Activated CD8-positive, alpha-beta memory T cell treated with anti-CD3 and anti-CD28 coated beads, Interleukin-2, amount 50 U/mL, for 4 hours (primary cell): ENCODE measurements at places on chromosomes 13 and 19.

- DNase-seq = no peak
Measured at GRCh38 chr19:53664760-53665159, 33.0 kb downstream of the DPRX start.

DNA sequence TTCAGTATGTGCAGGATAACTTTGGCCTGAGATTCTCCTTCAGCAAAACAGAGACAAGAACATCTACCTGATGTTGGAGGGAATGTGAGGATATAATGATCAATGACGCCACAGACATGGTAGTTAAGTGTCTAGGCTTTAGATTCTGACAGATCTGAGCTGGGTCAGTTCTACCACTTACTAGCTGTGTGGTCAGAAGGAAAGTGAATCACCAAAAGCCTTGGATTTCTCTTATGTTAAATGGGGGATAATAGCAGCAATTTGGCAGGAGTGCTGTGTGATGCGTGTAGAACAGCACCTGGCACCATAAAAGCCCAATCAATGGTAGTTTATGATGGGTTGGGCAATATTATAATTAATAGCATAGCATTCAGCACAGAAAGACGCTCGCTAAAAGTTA is 41.7 kb downstream of the RXFP2 start:
- no peak for DNase-seq

DNA sequence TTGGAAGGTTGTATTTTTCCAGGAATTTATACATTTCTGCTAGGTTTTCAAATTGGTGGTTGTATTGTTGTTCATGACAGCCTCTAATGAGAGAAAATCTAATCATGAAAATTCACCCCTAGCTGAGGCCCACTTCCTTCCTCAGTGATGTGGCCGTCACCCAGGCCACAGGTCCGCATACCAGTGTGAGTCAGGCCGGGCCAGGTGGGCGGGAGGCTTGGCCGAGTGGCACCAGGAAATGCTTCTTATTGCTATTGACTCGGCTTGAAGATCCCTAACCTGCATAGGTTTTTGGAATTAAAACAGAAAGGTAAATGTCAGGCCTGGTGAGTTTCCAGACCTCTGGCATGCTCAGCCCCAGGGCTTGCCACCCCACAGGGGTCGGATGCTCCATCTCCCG is 88.7 kb downstream of the SCGB2B2 start:
- no peak for DNase-seq

- no peak for DNase-seq
Measured at GRCh38 chr19:17967257-17968051, 547 bp downstream of the KCNN1 start.

DNA sequence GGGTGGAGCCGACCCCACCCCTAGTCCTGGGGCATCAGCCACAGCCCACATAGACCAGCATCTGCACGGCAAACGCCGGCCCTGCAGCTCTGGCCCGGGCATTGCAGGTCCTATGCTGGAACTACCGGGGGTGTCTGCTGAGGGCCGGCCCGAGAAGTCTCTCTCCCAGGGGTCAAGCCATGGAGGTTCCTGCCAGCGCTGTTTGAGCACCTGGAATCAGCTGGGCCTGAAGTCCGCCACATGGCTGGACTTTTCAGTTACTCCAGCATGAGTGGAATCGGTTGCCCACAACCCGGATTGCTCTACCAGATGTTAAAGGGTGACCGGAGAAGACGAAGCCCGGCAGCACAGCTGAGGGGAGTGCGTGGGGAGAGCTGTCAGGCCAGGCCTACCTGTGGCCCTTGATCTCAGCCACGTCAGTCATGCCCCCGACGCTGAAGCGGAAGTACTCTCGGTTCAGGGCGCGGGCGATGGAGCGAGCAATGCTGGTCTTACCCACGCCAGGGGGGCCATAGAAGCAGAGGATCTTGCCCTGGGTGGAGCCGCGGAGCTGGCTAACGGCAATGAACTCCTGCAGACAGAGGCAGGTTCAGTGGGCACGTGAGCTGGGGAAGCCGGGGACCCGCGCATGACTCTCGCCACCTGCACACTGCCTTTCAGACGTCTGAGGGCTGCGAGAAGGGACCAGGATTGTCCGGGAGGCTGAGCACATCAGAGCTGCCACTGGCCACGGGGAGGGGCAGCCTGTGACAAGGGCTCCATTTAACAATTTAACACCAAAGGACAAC is 8.7 kb downstream of the RPL36 start:
- DNase-seq = no peak

GRCh38 chr13:47594833-47595232 is 406.2 kb downstream of the SUCLA2 start:
- no peak for DNase-seq

DNA sequence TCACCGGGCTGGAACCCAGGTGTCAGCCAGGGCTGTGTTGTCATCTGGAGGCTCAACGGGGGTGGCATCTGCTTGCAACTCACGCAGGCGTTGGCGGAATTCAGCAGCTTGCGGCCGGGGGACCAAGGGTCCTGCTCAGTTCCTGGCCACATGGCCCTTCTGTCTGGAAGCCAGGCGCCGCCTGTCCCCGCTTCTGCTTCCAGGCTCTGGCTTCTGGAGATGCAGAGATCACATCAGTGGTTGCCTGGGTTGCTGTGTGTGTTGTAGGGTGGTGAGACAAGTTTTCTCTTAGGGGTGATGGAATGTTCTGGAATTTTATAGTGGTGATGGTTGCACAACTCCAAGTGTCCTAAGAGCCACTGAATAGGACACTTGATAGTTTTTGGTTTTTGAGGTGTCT is 5.0 kb downstream of the ADAT3 start:
- no peak for DNase-seq

DNA sequence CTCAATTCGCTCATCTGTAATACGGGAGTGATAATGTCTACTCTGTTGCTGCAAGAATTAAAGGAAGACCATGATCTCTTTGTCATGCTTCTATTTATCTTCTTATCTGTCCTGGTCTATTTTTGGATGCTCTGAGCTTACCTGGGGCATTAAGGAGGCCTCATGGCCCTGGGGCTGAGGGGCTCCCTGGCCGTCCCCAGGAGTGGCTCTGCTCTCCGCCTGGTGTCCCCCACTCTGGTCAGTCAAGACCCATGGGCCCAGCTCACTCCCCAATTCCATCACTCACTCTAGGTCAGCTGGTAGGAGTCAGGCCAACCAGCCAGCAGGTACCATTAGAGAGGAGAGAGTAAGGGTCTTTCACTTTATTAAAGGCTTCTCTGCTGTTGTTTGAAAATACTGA is 1.1 kb upstream of the CHST8 start:
- no peak for DNase-seq

DNA sequence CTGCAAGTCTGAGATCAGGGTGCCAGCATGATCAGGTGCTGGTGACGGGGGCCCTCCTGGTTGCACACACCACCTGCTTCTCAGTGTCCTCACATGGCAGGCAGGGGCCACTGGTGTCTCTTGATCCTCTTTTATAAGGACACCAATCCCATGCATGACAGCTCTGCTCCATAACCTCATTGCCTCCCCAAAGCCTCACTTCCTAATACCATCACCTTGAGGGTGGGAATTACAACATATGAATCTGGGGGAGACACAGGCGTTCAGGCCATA is 15.0 kb upstream of the MIER2 start:
- DNase-seq = no peak

DNA sequence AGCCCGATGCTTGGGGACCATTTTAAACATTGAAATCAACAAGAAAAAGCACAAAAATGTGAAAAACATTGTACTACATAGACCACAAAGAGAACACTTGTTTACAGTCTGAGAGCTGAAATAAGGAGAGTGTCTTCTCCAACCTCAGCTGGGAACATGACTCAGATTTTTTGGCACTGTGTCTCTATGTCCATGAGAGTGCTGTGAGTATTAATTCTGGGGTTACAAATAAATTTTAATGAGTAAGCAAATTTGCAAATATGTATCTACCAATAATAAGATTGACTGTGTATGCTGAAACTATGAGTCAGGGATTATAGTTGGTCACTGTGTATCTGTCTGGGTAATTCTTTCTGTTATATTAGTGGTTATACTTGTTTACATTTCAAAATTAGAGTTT is 174.0 kb downstream of the DCT start:
- DNase-seq = no peak

DNA sequence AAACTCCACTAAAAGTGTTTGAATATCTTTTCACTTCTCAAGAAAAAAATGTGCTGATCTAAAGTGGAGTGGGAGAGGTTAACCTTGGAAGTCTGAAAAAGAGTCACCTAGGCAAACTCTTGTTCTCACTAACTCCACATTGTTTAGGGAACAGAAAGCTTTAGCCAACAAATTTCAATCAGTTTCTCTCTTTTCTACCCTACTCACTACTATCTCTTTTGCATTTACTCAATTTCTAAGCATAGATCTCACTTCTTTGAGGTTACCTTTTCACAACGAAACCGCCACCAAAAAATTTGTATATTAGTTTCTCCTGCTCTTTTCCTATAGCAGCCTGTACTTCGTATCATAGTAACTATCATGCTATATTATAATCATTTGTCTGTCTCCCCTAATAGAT is 6.3 kb downstream of the NHLRC3 start:
- no peak for DNase-seq

DNA sequence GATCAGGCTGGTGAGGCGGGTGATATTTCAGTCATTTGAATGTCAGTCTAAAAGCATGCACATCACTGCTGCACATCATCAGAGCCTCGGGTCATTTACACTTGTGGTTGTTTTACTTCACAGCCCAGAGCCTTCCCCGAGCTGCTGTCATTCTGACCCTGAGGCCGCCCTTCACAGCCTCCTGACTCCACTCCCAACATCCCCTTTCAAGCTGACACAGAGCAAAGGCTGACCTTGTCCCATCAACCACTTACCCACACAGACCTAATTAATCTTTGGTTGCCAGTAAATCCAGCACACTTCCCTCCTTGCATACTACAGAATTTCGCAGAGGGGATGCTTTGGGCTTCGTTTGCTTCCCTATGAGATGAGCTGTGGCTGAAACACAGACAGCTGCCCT is 528.1 kb downstream of the DIAPH3 start:
- no peak for DNase-seq

DNA sequence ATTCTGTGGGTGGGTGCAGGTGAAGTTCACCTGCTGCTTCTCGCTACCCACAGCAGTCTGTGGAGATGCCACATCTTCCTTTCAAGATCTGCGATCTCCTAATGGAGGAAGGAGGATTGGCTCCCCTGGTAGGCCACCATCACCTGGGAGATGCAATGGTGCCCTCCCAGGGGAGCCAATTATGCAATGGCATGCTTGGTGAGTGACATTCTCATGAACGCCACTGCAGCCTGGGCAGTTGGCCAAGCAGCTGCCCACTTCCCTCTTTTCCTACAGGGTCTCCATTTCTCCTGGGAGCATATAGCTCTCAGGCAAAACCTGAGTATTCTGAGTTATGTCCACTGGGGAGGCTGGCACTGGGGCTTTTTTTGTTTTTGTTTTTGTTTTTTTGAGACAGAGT is 83.5 kb upstream of the KCTD15 start:
- no peak for DNase-seq

DNA sequence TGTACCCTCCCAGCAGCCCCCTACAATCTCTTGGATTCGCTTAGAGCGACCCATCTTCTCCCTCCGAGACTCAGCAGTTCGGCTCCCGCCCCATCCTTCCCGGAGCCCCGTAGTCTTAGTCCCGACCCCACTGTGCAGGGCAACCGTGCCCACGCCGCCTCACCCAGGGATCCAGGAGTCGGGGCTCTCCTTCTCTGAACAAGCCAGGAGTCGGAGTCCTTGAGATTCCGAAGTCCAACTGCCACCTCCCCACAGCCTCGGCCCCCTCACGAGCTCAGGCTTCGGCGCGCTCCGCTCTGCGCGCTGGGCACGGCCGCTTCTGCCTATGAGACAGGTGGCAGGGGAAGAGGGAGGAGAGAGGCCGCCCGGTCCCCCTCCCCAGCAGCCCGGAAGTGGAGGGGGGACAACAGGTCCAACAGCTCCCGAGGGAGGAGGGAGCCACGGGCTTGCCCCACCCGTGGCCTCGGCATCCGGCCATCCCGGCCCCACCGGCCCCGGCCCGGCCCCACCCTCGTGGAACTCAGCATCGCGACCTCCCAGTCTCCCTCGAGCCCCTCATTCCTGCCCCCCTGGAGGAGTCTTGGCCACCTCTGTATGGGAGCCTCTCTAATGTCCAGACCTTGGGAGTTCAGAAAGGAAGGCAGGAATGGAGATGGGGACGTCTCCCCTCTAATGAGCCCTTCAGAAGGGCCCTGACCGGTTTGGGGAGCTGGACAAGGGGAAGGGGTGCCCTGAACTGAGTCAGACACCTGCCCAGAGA is at the start of gene PHLDB3:
PHLDB3 (minus strand) TSS at position 321 of the 760 bp plus-strand sequence. CDS start 628 bp downstream, outside the sequence.
- DNase-seq = peak; percentile 56

DNA sequence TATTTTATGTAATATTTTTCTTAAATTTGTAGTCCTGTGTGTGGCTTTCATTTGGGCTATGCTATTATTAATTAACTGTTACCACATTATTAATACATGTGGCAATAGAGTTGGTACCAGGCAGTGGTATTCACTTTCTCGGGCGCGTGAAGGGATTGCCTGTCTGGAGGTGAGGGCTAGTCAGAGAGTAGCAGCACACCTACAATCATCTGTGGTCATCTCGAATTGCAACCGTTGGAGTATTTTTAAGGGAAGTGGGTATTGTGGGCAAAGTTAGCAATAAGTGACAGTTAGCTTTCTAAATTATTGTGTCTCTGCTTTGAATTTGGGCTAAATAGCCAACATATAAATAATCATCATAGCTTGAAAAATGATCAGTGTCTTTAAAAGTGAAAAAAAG is 20.0 kb upstream of the GPR18 start:
- DNase-seq = no peak

DNA sequence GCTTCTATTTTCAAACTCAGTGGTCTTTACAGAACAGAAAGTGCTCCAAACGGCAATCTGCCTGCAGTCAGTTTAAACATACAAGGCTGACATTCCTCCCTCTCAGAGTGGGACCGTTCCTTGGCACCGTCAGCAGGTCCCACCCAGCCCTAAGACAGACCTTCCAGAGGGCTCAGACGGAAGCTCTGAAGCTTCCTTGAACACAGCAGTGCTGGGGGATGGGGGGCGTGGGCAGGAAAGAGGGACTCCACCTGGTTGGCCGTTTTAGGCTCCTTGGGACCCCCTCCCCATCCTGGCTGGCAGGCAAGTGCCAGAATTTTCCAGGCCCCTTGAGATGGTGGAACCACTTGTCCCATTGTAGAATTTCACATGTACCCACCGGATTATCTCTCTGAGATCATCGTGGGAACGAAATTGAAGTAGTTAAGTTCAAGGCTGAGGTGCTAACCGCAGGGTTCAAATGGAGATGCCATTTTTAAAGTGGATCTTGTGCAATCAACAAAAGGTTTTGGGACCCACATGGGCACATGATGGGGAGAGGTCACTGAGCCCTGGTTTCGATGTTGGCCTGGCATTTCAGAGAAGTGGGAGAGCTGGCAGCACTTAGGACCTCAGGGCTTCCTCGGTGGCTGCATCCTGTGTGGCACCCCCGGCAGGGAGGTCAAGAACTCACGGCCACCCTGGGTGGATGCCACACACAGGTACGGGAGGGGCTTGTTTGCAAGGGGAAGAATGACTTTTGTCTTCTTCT is 46.2 kb downstream of the KLF2 start:
- DNase-seq = no peak

GRCh38 chr19:30692181-30692811 is 320.1 kb downstream of the ZNF536 start:
- DNase-seq = no peak

GRCh38 chr13:64276232-64276631 is 2860.6 kb upstream of the PCDH20 start:
- DNase-seq = no peak
